ENCODE measurements at places on chromosomes 16 and 17.

GRCh38 chr16:55273959-55274358 is 50.0 kb upstream of the IRX6 start:
- DNase-seq, result no peak

DNA sequence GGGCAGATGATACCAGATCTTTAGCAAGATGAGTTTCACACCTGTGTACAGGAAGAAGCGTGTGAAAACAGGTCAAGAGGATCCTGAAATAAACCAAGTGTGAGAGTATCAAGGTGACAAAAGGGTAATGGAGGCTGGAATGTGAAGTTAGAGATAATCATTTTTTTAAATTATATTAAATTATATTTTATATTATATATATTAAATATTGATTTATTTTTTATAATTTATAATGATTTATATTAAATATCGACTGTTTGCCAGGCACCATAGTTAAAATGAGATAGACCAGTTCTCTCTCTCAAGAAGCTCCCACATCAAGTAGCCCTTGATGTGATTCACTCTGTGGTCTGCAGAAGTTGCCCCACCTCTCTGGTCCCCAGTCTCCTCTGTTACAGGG is 360.2 kb upstream of the HSBP1 start:
- no peak for DNase-seq

- DNase-seq, result no peak
Measured at GRCh38 chr17:77475016-77475976, 334.5 kb downstream of the SEC14L1 start.

DNA sequence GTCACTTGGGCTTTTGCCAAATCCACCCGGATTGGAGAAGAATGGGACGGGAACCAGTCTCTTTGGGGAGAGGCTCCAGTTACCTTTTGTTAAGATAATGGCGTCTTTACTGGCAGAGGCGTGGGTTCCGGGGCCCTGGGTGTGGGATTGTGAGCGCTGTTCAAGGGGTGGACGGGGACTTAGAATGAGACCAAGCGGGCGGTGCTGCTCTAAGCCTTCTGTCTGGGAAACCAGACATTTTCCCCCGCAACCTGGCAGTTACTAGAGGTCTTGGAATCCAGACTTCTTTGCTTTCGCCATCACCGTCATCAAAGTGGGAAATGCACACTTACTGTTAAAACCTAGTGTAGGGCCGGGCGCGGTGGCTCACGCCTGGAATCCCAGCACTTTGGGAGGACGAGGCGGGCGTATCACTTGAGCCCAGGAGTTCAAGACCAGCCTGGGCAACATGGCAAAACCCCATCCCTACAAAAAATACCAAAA is 706 bp downstream of the TEN1 start:
- DNase-seq, result no peak

GRCh38 chr17:3712811-3713463 is 10.8 kb upstream of the HASPIN start:
- no peak for DNase-seq

GRCh38 chr17:42969001-42969581 is 4.8 kb upstream of the AARSD1 start:
- DNase-seq, result no peak

DNA sequence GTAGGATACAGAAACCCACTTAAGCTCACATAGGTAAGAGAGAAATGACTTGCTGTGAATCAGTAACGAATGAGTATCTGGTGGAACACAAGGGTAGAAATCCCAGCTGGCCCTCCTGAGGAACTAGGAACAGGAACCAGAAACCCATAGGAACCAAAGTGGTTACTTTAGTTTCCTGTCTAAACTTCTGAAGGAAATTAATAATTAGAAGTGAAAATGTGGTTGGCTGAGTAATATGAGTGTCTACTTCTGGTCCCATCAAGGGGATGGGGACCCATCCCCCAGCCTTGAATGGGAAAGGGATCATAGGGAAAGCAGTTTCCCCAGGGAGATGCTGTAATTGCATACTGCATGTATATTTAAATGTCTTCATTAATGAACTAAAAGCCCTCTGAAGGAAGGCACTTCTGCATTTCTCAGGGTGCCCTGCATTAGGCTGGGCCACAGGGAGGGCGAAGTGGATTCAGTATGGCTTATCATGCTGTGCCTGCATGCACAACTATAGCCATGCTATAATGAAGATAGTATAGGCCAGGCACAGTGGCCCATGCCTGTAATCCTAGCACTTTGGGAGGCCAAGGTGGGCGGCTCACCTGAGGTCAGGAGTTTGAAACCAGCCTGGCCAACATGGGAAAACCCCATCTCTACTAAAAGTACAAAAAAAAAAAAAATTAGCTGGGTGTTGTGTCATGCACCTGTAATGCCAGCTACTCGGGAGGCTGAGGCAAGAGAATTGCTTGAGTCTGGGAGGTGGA is 45.6 kb downstream of the CYB5B start:
- DNase-seq, result no peak

GRCh38 chr17:69460963-69461922 is 46.7 kb downstream of the MAP2K6 start:
- no peak for DNase-seq
